ENCODE measurements at places on chromosomes 7 and 10.

- DNase-seq: no peak
Observed at GRCh38 chr10:99450156-99450555, 19.7 kb upstream of the GOT1 start.

- DNase-seq: no peak
Observed at GRCh38 chr7:113945018-113945938, 26.5 kb upstream of the PPP1R3A start.

- no peak for DNase-seq
Observed at GRCh38 chr7:67843001-67843565, 846.5 kb downstream of the TYW1 start.

GRCh38 chr7:94348142-94348541, 46.6 kb upstream of the COL1A2 start:
- no peak for DNase-seq

DNA sequence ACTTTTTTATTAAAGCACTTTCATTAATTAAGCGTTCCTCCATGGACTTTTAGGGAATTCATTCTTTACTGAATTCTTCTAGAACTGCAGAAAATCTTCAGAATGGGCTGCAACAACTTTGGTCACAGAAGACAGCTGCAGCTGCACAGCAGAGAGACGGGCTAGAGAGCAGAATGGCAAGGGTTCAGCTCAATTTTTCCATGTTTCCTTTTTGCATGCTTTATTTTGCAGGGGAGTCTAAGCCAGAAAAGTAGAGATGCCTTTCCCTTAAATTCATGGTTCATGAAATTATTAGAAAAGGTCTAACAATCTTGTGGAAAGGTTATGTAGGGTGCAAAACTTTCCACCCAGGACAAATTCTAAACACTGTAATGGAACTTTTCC, 15.4 kb upstream of the ANKRD1 start:
- no peak for DNase-seq

Measured in activated T-helper 1 cell treated with Interleukin-2 at 50 U/mL for 16 hours (primary cell).